GM20000 (cell line): ENCODE measurements at places on chromosomes 4 and X.

DNA sequence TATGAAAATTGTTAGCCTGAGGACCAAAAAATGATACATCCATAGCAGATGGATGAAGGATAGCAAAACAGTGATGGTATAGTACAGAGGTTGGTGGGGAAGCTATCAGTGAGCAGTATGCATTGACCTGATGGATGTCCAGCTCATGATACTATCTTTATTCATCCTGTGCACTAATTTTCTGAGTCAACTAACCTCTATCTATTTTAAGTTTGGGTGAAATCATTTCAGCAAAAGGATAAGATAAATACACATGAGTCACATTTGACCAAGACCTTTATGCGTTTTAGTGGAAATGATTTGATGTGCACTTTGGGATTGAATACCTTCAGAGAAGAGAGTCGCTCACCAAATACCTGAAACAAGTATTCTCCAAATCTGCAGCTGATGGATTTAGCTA, 351.0 kb upstream of the NR3C2 start:
- no peak for DNase-seq

DNA sequence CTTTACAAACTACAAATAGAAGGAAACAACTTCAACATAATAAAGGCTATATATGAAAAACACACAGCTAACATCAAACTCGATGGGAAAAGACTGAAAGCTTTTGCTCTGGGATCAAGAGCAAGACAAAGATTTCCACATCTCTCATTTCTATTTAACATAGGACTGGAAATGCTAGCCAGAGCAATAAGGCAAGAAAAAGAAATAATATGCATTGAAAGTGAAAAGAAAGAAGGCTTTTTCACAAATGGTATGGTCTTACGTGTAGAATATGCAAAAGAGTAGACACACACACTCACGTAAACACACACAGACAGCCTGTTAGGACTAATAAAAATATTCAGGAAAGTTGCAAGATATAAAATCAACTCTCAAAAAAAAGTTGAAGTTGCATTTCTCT, 660.5 kb upstream of the PCDH10 start:
- DNase-seq = no peak

DNA sequence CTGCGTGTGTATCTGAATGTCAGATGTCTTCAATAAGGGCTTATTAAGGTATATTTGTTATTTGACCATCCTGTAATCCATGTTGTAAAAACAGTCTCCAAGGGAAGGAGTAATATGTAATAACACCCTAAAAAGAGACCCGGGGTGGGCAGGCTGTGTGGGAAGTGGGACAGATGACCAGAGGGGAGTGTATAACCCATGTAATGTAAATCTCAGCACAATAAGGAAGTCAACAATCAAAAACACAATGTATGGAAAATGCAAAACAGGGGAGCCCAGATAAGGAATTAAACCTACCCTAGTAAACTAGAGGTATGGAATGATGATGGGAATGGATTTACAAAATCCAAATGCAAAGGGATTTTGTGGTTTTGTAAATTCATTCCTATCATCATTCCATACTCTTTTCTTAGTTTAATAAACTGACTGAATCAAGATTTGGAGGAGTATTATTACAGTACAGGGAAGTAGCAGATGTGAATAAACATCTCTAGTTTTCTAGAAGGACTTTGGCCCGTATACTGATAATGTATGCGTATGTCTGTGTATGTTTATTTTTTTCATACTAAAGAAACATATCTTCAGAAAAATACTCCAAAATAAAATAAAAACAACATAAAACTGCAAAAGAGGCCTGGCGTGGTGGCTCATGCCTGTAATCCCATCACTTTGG, 15.7 kb upstream of the ENPEP start:
- no peak for DNase-seq

DNA sequence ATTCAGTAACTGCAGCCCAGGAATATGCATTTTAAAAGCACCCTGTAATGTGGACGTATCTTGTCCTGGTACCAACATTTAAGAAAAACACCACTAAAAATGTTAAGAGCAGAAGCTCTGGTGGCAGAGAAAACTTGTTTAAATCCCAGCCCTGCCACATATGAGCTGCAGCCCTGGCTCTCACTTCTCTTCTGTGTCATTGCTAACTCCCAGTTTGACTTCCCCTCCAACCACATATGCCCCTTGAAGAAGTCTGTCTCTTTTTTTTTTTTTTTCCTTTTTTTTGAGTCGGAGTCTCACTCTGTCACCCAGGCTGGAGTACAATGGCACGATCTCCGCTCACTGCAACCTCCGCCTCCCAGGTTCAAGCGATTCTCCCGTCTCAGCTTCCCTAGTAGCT, 14.8 kb downstream of the LHFPL1 start:
- DNase-seq = no peak

- DNase-seq = no peak
Measured at GRCh38 chr4:120277391-120277790, 210.7 kb upstream of the MAD2L1 start.

DNA sequence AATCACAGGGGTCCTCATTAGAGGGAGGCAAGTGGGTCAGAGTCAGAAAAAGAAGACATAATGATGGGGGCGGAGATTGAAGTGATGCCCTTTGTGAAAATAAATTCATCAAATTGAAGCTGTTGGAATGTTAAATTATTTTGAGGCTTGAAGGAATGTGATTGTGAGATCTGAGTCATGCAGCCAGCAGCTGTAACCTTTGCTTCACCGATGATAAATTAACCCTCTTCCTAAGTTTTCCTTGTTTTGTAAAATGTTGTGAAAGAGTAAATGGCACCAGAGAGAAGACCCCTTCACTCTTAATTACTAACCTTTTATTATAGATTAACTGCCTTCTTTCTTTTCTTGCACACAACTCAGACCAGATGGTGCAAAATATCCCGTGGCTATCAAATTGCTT, 47.7 kb upstream of the FAM9A start:
- DNase-seq = no peak

- DNase-seq = no peak
Measured at GRCh38 chrX:78622831-78623230, 36.3 kb downstream of the RTL3 start.

- DNase-seq = peak; percentile 29
Measured at GRCh38 chrX:154490021-154490413, 412 bp downstream of the SLC10A3 start.

GRCh38 chr4:80231180-80231579, 33.9 kb downstream of the PRDM8 start:
- DNase-seq = no peak

DNA sequence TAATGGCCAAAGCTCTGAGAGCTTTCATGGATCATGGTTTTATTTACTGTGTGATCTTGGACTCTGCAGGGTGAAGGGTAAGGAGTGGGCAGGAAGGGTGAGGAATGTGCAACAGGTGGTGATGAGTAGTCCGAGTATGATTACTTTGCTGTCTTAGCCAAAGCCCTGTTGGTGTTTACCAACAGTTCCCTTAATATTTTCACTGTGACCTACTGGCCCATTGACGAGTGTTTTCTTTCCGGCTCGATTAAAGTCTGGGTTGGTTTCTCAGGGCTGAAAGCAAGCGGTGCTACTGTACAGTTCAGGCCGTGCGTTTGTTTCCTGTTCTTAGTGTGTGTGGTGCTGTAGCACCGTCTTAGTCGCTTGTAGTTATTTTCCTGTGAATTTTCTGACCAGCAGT, 2.6 kb downstream of the ARHGAP24 start:
- no peak for DNase-seq

GRCh38 chr4:8695237-8696219, 103.0 kb downstream of the CPZ start:
- DNase-seq = no peak

GRCh38 chr4:138961664-138962063, 53.9 kb upstream of the NOCT start:
- DNase-seq = no peak

- DNase-seq = peak; percentile 12
Measured at GRCh38 chr4:112593438-112594133, 43.1 kb downstream of the ZGRF1 start.

GRCh38 chr4:93394545-93395081, 433.9 kb upstream of the ATOH1 start:
- no peak for DNase-seq

- no peak for DNase-seq
Measured at GRCh38 chr4:6715704-6716017, 313 bp upstream of the BLOC1S4 start.

DNA sequence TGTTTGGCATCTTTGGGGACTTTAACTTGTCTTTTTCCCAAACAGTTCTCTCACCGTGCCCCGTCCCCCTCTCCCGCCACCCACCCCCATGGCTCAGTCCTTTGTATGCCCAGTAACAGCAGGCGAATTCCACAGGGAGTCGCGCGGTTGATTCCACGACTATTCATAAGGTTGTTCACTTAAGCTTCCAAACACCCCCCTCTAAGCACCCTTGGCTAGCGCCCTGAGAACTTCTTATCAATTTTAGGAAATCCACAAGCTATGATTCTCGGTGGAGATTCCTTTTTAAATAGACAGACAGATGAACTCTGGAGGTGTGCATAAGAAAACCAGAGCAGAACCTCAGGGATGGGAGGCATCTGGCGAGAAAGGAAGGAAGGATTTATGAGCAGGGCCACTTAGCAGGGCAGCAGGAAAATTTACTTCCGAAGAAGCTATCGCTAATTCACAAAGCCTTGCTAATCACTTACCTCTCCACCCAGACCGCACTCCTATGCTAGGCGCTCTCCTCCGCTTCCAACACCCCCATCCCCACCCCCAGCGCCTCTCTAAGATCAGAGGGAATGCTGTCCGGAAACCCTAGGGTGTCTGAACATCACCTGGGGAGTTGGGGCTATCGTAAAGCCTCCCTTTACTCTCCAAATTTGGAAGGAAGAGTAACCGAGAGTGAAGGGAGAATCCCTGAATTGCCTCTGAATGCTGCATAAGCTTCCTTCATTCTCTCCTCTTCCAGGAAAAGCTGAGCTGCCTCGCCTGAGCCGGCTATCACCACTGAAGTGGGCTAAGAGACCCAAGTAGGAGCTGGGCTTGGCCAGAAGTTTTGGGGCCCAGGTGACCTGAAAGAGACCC, 1.7 kb downstream of the UNC5C start:
- DNase-seq = no peak

- DNase-seq = peak; percentile 45
Measured at GRCh38 chr4:26746802-26747213, 113.8 kb upstream of the STIM2 start.

DNA sequence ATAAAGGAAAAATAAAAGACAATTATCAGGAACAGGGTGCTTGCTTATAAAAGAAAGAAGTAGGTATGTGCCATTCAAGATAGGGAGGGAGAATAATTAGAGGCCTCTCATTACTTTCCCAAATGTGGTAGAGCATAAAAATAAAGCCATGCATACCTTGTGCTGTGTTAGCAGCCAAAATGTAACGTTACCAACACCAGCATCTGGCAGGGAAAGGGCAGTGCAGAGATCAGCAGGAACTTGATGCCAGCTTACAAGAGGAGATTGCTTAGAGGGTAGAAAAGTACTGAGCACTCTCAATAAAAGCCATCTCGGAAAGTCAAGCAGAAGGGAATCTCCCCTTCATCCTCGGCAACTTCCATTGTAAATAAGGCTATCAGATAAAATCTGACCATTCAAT, 195.6 kb downstream of the RASL11B start:
- DNase-seq = no peak
